ENCODE measurements at places on chromosomes 12 and 14.

- DNase-seq = peak; percentile 22
Observed at GRCh38 chr12:101697197-101697929, at the start of gene CHPT1. Gene CHPT1, plus strand, starts transcription at chr12:101697640. Its CDS starts 222 bp downstream, at chr12:101697862.

DNA sequence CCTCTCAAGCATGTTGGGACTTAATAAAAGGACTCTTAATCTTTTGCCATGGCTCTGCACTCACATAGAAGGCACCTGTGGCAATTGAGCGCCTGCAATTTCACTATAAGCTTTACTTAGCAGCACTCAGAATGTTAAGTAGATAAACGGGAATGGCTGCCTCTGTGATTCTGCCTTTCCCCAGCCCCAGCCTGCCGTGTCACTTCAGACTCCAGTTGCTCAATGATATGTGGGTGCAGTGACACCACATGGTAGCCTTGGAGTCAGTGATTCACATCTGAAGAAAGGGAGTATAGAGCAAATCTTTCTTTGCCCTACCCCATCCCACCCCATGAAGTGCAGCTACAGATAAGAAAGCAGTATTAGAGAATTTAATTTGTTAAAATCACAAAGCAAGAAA, 96.1 kb downstream of the ZFC3H1 start:
- no peak for DNase-seq

GRCh38 chr12:88300931-88301330, 158.8 kb downstream of the TMTC3 start:
- DNase-seq = no peak

DNA sequence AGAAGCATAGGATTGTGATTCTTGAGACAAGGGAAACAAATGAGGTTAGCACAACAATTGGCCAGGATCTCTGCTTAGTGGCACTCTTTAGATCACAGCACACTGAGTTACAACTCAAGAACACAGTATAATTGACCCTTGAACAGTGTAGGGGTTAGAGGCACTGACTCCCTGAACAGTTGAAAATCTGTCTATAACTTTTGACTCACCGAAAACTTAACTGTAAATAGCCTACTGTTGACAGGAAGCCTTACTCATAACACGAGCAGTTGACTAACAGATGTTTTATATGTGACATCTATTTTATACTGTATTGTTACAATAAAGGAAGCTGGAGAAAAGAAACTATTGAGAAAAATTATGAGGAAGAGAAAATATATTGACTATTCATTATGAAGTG, 296.1 kb downstream of the RERGL start:
- DNase-seq = no peak

GRCh38 chr14:39382463-39382862, 49.8 kb downstream of the FBXO33 start:
- no peak for DNase-seq

GRCh38 chr14:89603938-89604480, 187.0 kb upstream of the FOXN3 start:
- no peak for DNase-seq

GRCh38 chr12:123250471-123251383, 17.5 kb downstream of the MTRFR start:
- DNase-seq = no peak

DNA sequence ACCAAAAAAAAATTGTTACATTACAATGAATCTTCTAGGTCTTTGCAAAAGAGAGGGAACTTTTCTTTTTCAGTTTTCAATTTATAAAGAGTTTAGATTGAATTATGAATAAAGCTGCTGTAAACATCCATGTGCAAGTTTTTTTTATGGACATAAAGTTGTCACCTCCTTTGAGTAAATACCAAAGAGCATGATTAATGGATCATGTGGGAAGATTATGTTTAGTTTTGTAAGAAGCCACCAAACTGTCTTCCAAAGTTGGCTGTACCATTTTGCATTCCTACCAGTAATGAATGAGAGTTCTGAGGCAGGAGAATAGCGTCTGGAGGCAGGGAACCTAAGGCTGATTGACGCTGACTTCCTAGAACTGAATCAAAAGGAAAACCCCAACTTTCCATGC, 30.2 kb downstream of the LEMD3 start:
- DNase-seq = no peak

DNA sequence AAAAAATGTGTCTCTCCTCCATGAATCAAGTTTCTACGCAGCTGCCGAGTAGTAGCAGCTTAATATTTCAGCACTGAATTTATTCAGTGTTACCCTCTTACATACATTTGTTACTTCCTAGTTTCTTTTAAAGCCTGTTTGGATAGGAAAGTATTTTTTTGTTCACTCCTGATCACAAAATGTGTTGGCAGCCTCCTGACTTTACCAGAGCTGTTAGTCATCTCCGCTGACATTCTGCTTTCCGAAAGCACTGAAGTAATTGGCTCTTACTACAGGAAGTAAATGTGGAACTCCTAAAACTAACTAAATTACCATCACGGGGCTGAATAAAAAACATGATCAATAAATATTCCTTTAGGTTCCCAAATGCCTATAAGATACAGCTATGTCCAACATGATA, 225.5 kb downstream of the EPS8 start:
- no peak for DNase-seq

DNA sequence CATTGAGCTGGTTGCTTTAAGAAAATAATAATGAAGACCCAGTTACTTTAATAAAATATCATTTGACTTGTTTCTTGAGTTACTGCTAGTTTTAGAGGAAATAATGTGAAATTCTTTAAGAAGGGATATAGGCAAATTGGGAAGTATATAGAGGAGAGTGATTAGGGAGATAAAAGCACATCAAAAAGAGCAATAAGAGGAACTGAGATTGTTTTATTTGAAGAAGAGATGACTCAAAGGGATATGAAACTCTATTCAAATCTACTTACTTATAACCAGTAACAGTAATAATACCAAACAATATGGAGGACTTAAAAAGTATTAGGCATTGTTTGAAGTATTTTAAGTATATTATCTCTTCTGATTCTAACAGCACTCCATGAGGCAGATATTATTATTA, 37.1 kb downstream of the LRRK2 start:
- no peak for DNase-seq

GRCh38 chr12:112381406-112381882, 787 bp downstream of the HECTD4 start:
- no peak for DNase-seq

DNA sequence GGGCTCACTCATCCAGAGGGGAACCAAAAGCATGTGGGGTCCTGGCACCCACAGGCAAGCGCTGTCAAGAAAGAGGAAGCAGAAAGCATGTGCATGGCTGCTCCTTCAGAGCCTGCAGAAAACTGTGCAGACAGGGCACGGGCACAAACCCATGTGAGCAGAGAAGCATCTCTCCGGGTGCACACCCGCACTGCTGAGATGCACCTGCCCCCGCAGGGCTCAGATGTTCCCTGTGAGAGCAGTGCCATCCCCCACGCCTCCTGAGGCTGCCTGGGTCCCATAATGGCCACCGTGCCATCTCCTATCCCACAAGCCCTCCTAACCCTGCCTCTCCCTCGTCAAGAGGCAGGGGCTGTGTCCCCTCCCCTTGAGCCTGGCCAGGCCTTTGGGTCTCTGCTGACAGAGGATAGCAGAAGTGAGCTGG, 32.3 kb upstream of the INF2 start:
- DNase-seq = no peak

- DNase-seq = no peak
Observed at GRCh38 chr14:69068744-69069421, 84.0 kb downstream of the DCAF5 start.

- DNase-seq = no peak
Observed at GRCh38 chr14:72701237-72701565, 192.7 kb downstream of the DPF3 start.

DNA sequence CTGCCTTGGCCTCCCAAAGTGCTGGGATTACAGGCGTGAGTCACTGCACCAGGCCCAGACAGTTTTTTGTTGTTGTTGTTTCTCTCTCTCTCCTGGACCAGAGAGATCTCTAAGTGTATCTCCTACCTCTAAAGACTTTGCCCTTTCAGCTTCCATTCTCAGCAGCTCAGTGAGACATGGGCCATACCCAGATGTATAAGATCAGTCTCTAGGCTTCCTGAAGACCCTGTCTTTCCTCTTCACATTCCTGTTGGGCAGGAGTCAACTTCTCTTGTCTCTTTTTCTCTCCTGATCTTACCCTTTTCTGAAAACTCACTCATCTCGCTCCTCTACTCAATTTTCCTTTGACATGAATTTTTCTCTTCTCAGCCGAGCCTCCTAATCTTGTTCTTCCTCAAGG, 42.0 kb downstream of the KCNK13 start:
- DNase-seq = no peak

DNA sequence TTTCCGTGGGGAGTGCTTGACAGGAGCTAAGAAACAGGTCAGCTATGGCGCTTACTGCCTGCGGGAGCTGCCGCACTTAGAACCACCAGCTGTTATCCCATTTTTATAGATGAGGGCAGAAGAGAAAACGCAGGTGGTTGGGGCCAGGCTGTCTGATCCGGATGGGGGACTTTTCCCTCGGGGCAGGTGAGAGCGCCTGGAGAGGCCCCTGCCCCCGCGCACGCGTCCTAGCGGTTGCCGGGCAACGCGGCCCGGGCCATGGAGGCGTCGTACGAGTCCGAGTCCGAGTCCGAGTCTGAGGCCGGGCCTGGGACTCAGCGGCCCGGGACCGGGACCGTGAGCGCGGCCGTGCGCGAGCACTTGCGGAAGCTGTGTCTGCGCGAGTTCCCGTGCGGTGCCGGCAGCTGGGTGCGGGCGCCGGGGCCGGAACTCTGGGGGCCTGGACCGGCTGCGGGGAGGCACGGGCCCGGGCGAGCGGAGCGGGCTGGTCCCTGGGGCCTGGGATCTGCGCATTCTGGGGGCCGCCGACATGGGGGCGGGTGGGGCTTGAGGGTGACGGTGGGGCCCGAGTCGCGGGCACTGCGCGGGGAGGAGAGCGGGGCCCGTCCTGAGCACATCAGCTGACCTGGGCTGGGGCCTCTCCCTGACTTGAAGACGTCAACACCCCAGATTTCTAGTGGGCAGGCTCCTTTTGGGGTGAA, at the start of gene LRRC43:
Gene LRRC43 (plus strand): TSS at position 237 of the 701 bp plus-strand sequence. CDS start 22 bp downstream, at position 259.
- DNase-seq = no peak

GRCh38 chr12:11786638-11787365, 137.3 kb downstream of the ETV6 start:
- DNase-seq = no peak

DNA sequence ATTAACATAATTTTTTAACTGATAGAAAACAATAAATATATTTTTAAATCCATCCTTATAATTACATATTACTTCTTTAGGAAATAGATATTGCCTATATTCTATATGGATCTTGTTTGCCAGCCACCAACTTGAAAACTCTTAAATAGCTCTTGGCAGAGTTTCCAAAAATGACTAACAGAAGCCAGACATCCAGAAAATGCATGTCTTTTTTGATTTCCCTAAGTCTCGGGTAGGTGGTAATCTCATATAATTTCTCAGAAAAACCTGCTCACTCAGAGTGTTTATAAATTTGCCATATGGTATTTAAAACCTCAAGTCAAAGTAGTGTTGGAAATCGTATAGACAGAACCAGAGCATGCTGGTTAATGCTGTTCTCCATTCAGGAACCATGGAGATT, 360.4 kb upstream of the FOXG1 start:
- DNase-seq = no peak

Data from stimulated activated CD8-positive, alpha-beta memory T cell treated with anti-CD3 and anti-CD28 coated beads, Interleukin-4, amount 100 ng/mL, for 1 hour (primary cell).